ENCODE measurements at places on chromosomes 12 and 14. TPM values are rescaled to one million over a fixed set of nuclear protein-coding genes. Genes with fewer than 3 reads are reported as not detected.

The TTC6 gene
- total RNA-seq = not detected

The FITM1 gene
- not detected for total RNA-seq

The LRP1 gene
- 234 TPM for total RNA-seq

The CD163L1 gene
- total RNA-seq = 0.16 TPM

Data from epithelial cell of alveolus of lung (primary cell).